ENCODE measurements at places on chromosomes 7 and 10. TPM values are rescaled to one million over a fixed set of nuclear protein-coding genes. Genes with fewer than 3 reads are reported as not detected.
A peak's percentile ranks its signal among the peaks of the same experiment; 100 is the strongest.

Gene CTTNBP2
- 1.9 TPM for total RNA-seq

Gene ZNF679
- total RNA-seq: not detected

Gene ITGB1
- total RNA-seq: 142 TPM

Gene CLIP2
- total RNA-seq: 5.4 TPM

- DNase-seq: no peak
Observed at GRCh38 chr7:112341464-112341863, 108.8 kb upstream of the IFRD1 start.

DNA sequence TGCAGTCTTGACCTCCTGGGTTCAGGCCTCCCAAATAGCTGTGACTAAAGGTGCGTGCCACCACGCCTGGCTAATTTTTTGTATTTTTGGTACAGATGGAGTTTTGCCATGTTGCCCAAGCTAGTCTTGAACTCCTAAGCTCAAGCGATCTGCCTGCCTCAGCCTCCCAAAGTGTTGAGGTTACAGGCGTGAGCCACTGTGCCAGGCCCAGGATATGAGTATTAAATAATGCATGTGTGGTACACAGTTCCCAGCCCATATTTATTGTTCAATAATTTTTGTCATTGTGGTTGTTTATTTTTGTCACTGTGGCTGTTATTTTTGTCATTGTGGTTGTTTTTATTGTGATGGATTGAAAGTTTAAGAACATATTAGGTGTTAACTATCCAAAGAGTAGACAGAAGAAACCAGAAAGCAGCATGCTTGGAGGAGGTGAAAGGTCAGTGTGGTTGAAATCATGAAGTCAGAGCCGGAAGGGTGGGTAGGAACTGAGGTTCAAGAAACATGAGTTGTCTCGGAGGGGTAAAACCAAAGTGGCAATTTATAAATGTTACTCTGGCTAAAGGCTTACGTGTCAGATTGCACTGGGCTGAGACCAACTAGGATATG lies 45.0 kb downstream of the MRC1 start:
- no peak for DNase-seq

- no peak for DNase-seq
Observed at GRCh38 chr7:14999331-14999730, 96.8 kb upstream of the DGKB start.

DNA sequence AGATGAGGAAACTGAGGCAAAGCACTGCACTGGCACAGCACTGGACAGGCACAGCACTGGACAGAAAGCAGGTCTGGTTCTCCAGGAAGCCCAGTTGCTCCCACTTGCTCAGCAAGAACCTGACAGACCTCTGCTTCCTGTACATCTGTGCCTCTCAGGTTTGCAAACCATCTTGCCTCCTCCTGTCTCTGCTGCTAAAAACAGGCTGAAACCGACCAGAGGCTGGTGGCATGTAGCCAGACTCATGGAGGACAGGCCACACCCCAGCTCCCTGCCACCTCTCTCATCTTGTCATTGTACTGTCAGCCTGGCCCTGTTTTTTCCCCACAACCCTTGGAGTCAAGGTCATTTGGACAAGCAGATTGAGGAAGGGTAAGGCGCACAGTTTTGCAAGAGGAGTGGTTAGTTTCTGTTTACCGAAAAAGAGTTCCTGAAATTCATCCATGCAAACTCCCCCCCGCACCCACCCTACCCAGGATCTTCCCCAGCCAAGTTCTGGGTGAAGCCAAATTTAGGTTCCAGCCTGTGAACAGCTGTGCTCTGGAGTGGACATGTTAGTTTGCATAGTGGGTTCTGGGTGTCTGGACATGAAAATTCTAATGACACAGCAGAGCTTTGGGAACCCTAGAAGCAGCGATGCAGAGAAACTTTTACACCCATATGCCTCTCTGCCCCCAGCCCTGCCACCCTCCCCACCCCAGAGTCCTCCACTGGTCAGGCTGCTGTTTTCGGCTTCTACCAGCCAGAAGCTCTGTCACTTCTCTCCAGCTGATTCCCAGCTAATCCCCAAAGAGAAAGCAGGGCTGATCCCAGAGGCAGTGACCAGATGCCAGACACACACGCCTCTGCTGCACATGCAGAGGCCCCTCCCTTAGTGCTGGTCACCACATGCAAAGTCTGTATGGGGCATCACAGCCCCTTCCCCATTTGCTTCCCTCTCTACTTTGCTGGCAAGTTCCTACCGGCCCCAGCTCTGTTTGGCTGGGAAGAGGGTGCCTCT lies 8.5 kb upstream of the C10orf105 start:
- DNase-seq: no peak

GRCh38 chr7:95686109-95686508 lies 86.2 kb upstream of the DYNC1I1 start:
- peak; percentile 52 for DNase-seq

DNA sequence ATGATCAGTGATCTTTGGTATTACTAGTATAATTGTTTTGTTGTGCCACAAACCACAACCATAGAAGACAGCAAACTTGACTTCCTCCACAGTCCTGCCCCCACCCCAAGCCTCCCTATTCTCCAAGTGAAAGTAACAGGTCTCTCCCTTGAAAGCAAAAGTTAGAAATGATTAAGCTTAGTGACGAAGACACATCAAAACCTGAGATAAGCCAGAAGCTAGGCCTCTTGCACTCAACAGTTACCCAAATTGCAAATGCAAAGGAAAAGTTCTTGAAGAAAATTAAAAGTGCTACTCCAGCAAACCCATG lies 7.5 kb downstream of the SAR1A start:
- DNase-seq: no peak

DNA sequence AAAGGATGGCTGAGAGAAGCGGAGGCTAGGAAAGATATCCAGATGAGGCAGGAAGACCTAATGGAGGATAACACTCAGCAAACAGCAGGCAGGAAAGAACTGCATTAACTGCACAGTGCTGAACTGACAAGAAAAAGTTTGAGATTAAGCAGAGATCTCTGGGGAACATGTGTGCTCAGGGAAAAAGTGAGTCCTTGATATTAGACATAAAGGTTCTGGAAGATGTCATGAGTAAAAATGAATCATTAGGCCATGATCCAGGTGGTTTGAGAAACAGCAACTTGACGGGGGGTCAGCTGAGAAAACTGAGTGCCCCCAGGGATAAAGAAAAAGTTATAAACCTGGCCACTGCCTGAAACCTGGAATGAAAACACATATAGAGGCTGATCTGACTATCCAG lies 27.3 kb upstream of the ANK3 start:
- DNase-seq: no peak

- no peak for DNase-seq
Observed at GRCh38 chr10:69367469-69367868, 49.2 kb downstream of the TACR2 start.

Measured in left lobe of liver (tissue), 2 donors.